ENCODE measurements at places on chromosomes 3 and 15. TPM values are rescaled to one million over a fixed set of nuclear protein-coding genes. Genes with fewer than 3 reads are reported as not detected.

The FBXW12 gene
- not detected for total RNA-seq

GRCh38 chr15:28942046-28942445 is 56.3 kb downstream of the APBA2 start:
- DNase-seq = no peak
- no peaks in the 10 kb centered on the region for H3K4me1 ChIP-seq
- no peak overlapping the region for H3K27ac ChIP-seq
- H3K27me3 ChIP-seq = no peaks in the 10 kb centered on the region
- no peak overlapping the region for H3K4me3 ChIP-seq

DNA sequence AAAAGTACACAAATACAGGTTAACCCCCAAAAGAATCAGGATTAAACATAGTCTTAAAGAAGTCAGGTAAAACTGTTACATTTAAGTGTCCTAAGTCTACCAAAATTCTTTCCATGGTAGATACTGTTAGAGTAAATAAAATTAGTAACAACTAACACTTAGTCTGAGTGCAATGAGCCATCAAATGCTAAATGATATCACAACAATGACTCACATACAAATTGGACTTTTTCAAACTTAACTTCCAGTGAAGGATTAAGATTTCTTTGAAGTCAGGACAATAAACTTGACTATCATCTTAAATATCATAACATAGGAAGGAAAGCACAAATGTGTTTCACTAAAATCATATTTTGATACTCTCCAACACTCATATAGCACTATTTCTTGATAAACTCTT is 43.9 kb downstream of the ZNF148 start:
- no peak for DNase-seq
- H3K36me3 ChIP-seq = no peaks in the 10 kb centered on the region
- H3K27me3 ChIP-seq = no peaks in the 10 kb centered on the region
- peaks cover 12% of the 10 kb centered on the region for H3K4me1 ChIP-seq
- H3K27ac ChIP-seq = no peak overlapping the region
- H3K4me3 ChIP-seq = no peak overlapping the region

GRCh38 chr3:78823434-78823833 is 944.4 kb downstream of the ROBO1 start:
- H3K27ac ChIP-seq = no peak overlapping the region
- no peaks in the 10 kb centered on the region for H3K4me1 ChIP-seq
- H3K4me3 ChIP-seq = no peak overlapping the region
- no peaks in the 10 kb centered on the region for H3K27me3 ChIP-seq

GRCh38 chr15:56991017-56991416 is 72.6 kb downstream of the TCF12 start:
- H3K36me3 ChIP-seq = no peaks in the 10 kb centered on the region
- no peak overlapping the region for H3K4me3 ChIP-seq
- no peak overlapping the region for H3K27ac ChIP-seq
- no peaks in the 10 kb centered on the region for H3K4me1 ChIP-seq
- no peaks in the 10 kb centered on the region for H3K27me3 ChIP-seq
- DNase-seq = no peak

Measured in HCT116 (cell line).